Thyroid gland (tissue), 4 donors: ENCODE measurements at places on chromosomes 4 and X. TPM values are rescaled to one million over a fixed set of nuclear protein-coding genes. Genes with fewer than 3 reads are reported as not detected.
A peak's percentile ranks its signal among the peaks of the same experiment; 100 is the strongest.

The GPRASP2 gene
- 24.6 TPM for total RNA-seq

The CXCL5 gene
- total RNA-seq: not detected

DNA sequence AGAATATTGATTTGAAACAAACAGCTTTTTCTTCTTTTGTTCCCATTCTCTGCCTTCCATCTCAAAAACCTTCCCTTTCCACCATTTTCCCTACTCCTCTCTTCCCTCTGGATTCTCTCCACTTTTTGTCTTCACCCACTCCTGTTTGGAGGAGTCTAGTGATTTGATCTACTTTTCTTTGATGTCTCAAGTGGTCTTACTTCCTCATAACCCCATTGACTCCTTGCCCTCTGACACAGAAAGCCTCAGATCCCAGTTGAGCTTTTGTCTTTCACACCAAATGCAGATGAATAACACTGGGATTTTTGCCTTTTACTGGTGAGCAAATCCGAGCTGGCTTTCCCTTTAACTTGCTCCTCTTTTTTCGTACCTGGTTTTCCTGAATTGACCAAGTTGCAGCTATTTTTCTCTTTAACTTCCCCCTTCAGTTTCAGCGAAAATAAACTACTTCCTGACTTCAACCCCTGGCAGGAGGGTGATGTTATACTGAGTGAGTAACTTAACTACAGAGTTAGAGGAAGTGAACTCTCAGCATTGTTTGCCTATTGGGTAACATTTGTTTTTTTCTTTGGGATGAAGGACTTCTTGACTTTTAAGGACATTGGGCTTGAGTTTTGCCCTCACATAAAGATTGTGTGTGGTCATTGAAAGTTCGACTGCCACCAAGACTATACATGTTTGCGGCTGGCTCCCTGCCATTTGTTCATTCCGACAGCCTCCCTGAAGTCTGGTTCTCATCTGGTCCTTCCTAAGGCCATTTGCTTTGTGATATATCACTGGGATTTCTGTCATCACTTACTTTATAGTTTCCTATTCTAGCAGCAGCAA, 392.8 kb upstream of the NR3C2 start:
- DNase-seq: no peak

- DNase-seq: no peak
Observed at GRCh38 chr4:183424109-183424744, 20.2 kb upstream of the CDKN2AIP start.

The PHOX2B gene
- not detected for total RNA-seq

The PTCHD1 gene
- total RNA-seq: 1.3 TPM

The BCORL1 gene
- total RNA-seq: 4.7 TPM

DNA sequence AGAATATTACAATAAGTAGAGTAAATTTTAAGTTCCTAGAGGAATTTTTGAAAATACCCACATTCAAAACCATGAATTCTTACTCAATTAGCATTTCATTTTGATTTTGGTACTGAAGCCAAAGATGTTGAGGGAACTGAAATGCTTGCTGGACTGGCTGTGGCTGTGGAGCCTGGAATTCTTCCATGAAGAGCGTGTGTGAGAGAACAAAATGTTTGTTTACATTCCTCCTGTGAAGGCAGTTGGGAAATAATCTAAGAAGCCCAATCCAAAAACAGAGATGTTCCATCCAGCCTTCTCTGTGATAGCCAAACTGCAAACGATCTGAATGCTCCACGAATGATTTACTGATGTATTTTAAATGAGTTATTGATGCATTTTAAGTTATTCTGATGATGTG, 3.8 kb upstream of the ADH1B start:
- peak; percentile 8 for DNase-seq

DNA sequence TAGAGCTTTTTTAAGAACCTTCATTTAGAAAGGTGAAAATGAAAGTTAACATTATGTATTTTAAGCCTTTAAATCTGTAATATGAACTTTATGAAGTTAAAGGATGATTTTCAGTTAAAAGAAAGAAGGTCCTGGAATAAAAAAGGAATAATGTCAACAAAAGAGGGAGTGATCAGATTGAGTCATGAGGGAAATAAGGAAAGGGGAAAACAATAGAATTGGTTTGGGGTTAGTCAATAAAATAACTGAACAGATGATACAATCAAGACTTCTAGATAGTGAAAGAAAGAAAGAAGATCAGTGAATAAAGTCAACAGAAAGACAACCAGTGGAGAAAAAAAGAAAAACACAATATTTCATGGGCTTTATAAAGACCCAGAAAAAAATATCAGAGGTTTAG, 291.6 kb upstream of the ARSJ start:
- no peak for DNase-seq

- DNase-seq: no peak
Observed at GRCh38 chr4:1349359-1350168, 2.6 kb downstream of the UVSSA start.

- DNase-seq: no peak
Observed at GRCh38 chr4:76562836-76563453, 127.9 kb downstream of the SHROOM3 start.

The RS1 gene
- not detected for total RNA-seq

DNA sequence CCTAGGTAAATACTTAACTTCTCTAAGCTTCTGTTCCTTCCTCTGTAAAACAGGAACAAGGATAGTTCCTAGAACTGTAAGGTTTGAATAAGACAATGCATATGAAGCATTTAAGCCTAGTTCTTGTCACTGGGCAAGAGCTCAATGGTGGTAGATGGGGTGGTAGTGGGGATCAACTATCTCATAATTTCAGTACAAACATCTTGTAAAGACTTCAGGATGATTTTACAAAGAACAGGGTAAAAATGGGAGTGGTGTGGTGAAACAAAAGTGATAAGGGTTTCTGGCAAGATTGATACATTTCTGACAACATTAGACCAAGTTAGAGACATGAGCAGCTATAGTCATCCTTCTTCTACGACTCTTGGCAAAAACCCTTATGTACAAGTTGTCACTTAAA, 137.8 kb downstream of the SCFD2 start:
- no peak for DNase-seq

DNA sequence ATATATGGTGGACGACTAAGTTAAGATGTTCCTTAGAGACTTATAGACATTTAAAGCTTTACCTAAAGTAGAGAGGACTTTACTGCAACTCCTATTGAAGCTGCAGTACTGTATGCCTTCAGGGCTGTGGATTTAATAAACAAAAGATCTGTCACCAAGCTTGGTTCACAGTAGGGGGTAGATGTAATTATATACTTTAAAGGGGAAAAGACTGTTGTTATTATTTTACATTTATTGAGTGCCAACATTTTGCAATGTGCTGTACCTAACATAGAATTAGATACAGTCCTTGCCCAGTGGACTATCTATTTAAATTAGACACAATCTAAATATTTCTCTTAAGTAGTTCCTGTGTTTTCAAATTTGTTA, 67.2 kb downstream of the SLIT2 start:
- no peak for DNase-seq

DNA sequence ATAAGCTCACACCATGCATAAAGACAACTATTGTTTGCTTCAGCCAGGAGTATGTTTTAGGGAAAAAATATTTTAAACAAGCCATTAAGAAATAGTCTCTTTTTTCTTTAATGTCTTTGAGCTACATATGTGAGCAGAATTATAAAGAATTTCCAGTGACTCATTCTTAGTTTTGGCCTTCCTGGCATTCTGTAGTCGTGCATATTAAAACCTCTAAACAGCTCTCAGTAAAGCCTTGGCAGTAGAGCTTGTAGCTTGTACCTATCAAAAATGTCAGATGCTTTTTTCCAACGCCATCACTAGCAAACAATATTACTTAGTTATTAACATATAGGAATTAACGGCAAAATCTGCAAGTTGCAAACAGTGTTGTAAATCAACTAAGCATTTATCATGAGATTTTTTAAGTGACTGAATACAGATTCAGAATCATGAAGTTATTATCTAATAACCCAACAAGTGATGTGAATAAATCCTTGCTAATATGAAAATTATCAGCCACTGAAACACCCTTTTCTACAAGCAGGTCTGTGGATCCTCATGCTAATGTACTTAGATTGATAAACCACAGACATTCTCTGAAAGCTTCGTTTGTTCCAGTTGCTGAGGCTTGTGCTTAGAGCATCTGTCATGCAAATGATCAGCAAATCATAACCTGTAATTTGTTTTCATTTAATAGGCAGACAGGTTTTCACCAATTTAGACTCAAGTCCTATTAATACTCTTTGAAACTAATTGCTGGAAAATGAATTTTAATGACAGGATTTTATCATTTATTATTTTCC, 412.0 kb upstream of the ATOH1 start:
- DNase-seq: no peak

The VCX3A gene
- total RNA-seq: not detected

GRCh38 chr4:24768006-24768405, 27.4 kb upstream of the SOD3 start:
- no peak for DNase-seq

The IQCM gene
- total RNA-seq: not detected

GRCh38 chrX:26352891-26353430, 137.0 kb downstream of the MAGEB5 start:
- no peak for DNase-seq

GRCh38 chr4:123740236-123740635, 343.6 kb downstream of the SPRY1 start:
- no peak for DNase-seq

- no peak for DNase-seq
Observed at GRCh38 chrX:128992107-128992971, 531.0 kb downstream of the SMARCA1 start.

The TMPRSS11B gene
- not detected for total RNA-seq

The TEX13B gene
- not detected for total RNA-seq

DNA sequence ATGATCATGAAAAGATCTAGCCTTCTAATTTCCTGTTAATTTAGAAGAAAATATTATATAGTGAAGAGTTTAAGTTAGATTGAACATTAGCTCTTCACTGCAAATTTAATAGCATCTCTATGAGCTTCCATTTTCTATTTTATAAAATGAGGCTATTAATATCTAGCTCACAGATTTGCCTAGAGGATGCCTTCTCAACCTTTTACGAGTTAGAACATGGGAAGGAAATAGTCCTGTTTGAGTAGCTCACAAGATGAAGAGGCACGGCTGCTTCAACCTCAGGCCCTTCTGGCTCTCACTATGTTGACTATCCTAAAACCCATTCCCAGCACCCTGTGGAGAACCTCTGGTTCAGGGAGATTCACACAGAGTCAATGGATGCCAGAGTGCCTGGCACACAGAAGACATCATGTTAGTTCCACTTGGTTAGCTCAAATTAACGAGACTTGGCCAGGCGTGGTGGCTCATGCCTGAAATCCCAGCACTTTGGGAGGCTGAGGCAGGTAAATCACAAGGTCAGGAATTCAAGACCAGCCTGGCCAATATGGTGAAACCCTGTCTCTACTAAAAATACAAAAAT, 97.9 kb upstream of the GUCY1A1 start:
- DNase-seq: no peak

The FAM9B gene
- not detected for total RNA-seq

The FAM53A gene
- 17.5 TPM for total RNA-seq

DNA sequence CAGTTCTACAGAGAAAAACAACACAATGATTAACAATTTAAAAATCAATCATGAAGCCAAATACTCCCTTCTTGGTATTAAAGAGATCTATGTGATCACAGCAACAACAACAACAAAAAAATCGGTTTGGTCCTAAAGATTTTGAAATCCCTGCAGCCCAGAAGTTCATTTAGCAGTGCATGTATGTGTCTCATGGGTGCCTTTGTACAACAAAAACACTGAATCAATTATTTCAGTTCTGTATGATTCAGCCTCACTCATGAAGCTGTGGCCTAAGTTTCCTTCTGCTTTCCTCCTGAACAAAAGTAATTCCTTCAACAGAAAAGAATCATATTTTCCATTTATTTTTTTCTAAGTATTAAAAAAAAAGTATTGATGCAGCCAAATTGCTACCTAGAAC, 393.4 kb upstream of the NDST3 start:
- DNase-seq: no peak

The RNF212 gene
- total RNA-seq: 7.5 TPM

DNA sequence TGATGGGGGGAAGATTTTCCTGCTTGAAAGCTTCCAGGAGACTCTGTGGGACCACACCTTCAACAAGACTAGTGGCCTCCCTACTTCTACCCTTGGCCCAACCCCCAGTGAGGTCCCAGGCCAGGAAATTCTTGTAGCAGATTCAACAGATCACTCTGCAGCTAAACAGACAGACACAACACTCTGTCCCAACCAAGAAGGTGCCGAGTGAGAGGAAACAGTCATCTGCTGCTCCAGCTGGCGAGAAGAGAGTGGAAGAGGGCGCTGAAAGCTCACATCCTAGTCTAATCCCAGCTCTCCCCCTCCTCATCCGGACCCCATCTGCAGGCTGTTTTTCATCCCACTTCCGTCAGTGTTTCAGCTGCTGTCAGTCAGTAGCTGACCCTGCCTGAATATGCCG, 63.4 kb downstream of the CHRDL1 start:
- no peak for DNase-seq

GRCh38 chr4:1291091-1291490, 1.4 kb downstream of the MAEA start:
- DNase-seq: no peak
